NCI-H187 (cell line): ENCODE measurements at places on chromosomes 4 and X.

DNA sequence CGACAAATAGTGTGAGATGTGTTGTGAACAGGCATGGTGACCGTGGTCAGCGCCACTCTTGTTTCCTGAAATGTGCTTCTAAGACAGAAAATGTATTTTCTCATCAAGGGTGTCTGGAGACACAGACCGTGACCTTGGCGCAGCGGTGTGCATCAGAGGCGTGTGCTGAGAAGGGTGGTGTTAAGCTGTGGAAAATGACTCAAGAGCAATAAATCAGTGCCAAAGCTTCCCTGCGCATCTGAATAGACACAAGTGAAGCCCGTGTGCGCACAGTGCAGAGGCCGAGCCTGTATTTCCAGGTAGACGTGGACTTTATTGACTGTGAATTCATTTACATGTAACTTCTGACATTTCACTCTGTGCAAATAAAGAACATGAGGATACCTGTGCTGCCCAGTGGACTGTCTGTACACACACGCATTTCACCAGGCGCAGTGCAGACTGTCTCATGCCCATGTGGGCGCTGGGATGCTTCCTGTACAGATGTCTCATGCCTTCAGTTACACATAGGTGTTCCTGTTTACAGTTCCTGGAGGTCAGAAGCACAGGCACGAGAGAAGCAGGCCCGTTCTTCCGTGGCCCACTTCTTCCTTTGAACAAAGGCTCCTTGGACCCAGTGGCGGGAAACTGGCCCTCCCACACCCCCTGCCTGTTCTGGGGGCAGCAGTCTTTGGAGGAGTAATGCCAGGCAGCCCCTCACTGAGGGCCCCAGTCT is 31.9 kb downstream of the NSG1 start:
- no peak for DNase-seq

- DNase-seq, result no peak
Measured at GRCh38 chr4:4862071-4862551, 2.6 kb downstream of the MSX1 start.

DNA sequence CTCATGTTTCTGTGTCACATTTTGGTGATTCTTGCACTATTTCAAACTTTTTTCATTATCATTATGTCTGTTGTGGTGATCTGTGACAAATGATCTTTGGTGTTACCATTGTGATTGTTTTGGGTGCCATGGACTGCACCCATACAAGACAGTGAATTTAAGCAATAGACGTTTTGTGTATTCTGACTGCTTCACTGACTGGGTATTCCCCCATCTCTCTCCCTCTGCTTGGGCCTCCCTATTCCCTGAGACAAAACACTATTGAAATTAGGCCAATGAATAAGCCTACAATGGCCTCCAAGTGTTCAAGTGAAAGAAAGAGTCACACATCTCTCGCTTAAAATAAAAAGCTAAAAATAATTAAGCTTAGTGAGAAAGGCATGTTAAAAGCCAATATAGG is 60.2 kb downstream of the BANK1 start:
- DNase-seq, result no peak

DNA sequence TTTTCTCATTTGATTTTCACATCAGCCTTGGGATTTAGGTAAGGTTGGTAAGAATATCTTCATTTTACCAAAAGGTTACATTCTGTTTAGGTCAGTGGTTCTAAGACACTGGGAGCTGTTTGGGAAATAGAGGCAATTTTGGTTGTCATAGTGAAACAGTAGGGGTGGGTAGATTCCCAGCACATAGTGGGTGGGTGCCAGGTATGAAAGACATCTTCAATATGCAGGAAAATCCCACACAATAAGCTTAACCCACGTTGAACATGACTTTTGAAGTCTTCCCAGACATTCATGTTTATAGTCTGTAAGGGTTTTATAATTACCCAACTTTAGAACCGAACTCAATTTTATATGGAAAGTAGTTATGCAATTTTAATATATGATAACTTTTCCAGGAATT is 249.6 kb downstream of the SNCA start:
- DNase-seq, result no peak

- DNase-seq, result no peak
Measured at GRCh38 chr4:70868778-70869177, 29.1 kb upstream of the GRSF1 start.

- DNase-seq, result no peak
Measured at GRCh38 chr4:61739887-61740286, 539.8 kb downstream of the ADGRL3 start.

GRCh38 chrX:79336869-79337815 is 30.0 kb downstream of the ITM2A start:
- no peak for DNase-seq

DNA sequence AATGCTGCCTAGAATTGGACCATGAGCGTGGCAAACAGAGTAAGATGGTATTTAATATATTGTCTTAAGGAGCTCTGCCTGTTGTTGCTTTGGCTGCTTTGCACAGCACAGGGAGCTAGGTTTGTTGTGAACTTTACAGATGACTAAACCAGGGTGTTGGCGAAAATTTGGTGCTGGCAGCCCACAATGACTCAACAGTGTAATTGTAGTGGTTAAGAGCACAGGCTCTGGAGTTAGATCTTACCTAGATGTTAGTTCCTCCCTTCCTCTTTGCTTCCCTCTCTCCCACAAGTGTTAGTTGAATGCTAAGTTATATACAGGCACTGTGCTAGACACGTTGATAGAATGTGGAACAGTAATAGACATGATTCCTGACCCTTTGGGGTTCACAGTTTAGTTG is 128.9 kb upstream of the TRPC5 start:
- no peak for DNase-seq

DNA sequence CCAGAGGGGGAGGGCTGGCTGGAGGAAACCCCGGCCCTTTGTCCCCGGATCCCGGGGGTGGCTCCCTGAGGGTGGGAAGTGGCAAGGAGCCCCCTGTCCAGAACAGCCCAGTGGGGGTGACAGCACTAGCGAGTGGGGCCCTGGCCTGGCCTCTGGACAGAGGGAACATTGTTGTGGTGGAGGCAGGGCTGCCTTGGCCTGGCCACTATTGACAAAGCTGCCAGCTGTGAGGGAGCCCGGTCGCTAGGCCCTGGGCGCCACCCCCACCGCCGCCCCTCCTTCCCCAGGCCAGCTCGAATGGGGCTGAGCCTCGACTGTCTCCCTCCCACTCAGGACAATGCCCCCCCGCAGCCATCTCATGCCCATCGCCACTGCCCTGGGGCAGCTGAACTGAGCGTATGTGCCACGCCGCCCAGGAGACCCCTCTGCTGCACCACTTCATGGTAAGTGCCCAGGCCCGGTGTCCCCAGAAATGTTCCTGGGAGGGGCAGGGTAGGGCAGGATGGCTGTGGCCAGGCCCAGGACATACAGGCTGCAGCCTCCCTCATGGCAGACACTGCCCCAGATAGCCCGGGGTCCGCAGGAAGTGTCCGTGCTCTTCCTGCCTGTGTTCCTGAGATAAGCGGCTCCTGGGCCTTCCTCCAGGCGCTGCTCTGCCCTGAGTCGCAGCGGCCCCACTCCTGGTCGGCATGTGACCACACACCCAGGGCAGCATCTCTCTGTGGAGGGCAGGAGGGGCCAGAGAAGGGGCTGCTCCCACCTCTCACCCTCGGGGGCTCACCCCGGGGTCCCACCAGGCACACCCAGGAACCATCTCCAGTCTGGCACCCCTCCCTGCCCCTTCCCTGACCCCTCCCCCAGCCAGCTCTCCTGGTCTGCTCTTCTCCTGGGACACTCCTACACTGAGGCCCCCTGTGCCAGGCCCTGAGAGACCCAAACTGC is 1.4 kb downstream of the PLXNB3 start:
- DNase-seq, result no peak

DNA sequence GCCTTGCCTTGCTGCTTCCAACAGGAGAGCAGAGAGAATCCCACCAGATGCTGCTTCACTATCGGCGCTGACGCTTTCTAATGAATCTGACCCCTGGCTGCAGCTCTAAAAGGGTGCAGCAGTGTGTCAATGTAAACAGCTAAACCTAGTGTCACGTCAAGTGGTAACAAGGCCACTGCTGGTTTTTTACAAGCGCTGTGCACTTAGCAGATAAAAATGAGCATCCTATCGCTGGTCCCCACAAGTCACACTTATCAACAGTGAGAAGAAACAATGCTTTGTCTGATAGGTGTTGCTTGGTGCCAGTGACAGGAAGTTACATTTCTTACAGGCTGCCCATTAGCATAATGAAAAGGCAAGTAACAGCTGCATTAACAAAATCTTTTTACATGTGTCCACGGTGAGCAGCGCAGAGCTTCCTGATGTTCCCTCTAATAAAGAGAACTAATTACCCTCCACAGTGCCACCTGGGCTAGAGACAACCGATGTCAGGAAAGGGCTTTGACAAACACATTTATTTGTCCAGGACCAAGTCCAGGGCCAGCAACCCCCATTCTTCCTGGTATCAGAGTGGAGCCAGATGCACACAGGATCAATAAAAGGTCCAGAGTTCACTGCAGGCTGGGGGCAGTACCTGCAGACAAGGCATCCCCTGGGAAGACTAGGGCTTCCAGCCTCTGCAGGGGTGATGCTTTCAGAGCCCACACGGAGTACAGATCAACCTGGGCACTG is 176.0 kb downstream of the MGST2 start:
- no peak for DNase-seq

GRCh38 chr4:41512136-41512535 is 25.8 kb upstream of the LIMCH1 start:
- DNase-seq, result no peak

- no peak for DNase-seq
Measured at GRCh38 chrX:104567506-104567905, 1.5 kb downstream of the IL1RAPL2 start.

GRCh38 chr4:26299254-26299882 is 21.4 kb upstream of the RBPJ start:
- no peak for DNase-seq
